ENCODE measurements at places on chromosomes 3 and 15.

DNA sequence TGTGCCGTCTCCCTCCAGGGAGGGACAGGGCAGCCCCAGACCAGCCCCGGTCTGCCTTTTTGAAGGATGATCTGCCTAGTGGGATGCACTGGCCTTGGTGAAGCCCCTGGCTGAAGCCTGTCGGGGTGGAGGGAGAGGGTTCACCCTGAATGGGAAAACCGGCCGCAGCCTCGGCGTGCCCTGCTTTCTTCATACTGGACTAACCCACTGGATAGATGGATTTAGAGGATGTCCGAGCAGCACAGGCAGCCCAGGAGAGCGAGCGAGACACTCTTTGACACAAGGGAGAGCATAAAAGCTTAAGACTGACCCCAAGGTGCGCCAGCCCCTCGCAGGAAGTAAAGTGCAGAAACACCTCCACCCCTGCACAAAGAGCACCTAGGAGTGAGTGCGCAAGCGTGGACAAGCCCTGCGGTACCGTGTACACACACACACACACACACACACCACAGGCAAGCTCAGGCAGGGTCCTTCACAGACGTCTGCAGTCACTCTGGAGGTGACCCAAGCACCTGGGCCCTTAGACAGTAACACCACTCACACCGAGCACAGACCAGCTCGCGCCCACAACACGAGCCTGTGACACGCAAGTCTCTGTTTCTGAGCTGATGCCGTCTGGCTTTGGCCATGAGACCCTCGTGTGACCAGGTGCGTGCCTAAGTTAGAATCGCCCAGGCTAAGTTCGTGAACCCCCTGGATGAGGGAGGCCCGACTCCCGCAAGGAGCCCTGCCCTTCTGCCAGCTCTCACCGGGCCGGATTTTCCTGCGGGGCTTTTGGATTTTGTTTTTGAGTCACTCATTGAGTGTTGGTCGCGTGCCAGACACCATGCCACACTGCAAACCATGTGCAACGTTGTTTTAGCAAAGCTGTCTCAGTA, 11.3 kb downstream of the SEMA4B start:
- no peak for DNase-seq

DNA sequence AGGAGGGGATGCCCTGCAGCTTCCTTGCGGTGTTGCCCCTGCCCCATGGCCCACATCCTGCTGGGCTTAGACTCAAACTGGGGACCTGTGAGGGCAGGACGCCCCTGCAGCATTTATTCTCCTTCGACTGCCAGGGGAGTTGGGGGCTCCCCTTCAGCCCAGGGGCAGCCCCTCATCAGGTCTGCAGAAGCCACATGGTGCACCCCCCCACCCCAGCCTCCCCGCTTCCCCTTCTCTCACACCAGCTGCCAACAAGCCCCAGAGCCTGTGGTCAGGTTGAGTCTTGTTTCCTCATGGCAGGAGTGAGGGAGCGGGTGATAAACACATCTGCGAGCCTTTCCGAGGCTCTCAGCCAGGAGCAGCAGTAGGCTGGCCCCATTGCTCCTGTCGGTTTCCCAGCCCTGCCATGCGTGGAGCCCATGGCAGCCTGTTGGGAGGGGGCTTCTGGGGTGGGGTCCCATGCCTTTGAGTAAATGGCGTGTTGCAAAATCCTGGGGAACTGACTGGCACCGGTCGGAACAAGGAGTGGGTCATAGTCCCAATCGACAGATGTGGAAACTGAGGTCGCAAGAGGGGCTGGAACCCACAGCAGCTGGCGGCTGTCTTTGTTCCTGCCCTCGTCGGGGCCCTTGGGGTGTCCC, 27.8 kb downstream of the WNT7A start:
- no peak for DNase-seq

- no peak for DNase-seq
Observed at GRCh38 chr3:181712226-181712552, 464 bp downstream of the SOX2 start.

- no peak for DNase-seq
Observed at GRCh38 chr3:190101320-190102011, 19.2 kb downstream of the P3H2 start.

DNA sequence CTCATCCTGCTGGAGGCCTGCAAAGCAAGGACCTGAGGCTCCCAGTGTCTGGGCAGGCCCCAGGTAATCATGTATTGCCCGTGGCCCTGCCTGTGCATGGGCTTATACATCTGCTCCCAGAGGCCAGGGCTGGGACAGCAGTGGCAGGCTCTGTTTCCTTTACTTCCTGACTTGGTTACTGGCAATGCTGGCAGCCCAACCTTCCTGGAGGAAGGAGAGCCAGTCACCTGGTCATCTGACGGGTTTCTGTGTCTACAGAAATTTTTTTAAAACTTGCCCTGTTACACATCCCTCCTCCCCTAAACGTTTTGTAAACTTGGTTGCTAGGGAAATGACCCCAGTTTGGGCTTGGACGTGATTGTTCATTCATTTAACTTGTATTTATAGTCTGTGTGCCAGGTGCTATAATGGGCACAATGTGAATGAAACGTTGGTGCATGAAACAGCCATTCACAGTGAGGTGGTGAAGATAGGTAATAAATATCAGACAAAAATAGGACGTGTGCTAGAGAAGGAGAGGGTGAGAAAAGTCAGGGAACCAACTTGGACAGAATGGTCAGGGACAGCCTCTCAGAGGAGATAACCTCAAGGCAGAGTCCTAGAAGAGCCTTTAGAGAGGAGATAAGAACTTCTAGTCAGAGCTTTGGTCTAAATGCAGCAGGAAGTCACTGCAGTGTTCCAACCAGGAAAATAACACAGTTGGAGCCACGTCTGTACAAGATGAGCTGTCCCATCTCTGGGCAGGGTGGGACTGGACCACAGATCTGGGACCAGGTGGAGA, 14.1 kb downstream of the TEX264 start:
- DNase-seq, result no peak
